ENCODE measurements at places on chromosomes 1 and 21.

- DNase-seq: no peak
Observed at GRCh38 chr1:160844447-160845232, 18.0 kb downstream of the CD244 start.

GRCh38 chr21:25905126-25905525, 170.4 kb downstream of the GABPA start:
- no peak for DNase-seq

GRCh38 chr1:93773049-93773838, 91.6 kb upstream of the BCAR3 start:
- no peak for DNase-seq

GRCh38 chr1:34415140-34415539, 238.4 kb downstream of the C1orf94 start:
- no peak for DNase-seq

DNA sequence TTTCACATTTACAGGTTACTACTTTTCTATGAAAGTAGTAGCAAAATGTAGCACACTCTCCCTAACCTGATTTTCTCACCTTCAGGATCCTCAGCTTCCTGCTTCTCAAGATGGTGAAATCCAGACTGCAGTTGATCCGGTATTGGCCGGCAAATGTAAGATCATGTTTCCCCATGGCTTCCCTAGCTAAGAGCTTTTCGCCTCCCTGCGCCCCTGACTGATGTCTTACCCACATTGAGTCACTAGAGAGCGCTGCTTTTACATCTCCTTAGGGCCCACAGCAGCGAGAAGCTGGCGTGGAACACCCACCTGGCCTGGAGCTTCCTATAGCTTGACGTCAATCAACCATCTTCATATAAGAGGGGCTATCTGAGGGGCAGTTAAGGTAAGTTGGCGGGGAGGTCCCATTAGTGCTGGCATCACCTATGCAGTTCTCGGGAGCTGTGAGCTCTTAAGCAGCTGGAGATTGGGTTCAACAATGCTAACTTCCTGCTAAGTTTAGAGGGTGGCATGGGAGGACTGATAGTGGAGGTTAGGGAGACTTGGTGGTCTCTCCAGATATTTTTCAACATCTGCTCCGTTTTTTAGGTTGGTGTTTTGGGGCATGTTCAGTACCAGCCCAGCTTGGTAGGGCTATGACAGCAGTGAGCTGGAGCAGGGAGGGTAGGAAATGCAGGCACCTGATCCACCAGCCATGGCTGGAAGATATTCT, 5.5 kb downstream of the PTPN7 start:
- no peak for DNase-seq

DNA sequence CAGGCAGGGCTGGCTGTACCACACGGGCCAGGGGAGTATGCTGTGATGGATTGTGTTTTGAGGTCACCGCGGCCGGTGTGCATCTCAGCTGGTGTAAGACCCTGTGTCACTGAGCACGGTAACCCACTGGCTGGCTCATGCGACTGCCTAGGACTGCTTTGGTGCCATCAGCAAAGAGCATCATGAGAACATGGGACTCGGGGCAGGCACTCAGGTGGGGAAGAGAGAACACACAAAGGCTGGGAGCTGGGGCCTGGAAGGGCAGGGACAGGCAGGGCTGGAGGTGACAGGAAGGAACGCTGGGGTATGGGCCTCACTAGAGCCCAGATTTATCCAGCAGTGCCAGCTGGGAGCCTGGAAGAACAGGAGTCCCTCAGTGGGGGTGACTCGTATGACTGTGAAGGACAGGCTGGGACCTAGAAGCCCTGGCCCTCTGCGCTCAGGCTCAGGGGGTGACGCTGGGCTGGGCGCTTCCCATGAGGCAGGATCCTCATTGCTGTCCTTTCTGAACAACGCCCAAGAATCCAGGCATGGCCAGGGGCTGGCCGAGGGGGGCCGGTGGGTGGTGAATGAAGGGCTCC, 210.4 kb upstream of the VAMP3 start:
- DNase-seq: no peak

- DNase-seq: no peak
Observed at GRCh38 chr1:1577367-1578011, 2.8 kb upstream of the SSU72 start.

GRCh38 chr1:56548571-56548970, 30.8 kb downstream of the PLPP3 start:
- DNase-seq: no peak

- no peak for DNase-seq
Observed at GRCh38 chr1:230498704-230499103, 72.6 kb upstream of the PGBD5 start.

- no peak for DNase-seq
Observed at GRCh38 chr1:68221980-68222373, 10.3 kb downstream of the WLS start.

DNA sequence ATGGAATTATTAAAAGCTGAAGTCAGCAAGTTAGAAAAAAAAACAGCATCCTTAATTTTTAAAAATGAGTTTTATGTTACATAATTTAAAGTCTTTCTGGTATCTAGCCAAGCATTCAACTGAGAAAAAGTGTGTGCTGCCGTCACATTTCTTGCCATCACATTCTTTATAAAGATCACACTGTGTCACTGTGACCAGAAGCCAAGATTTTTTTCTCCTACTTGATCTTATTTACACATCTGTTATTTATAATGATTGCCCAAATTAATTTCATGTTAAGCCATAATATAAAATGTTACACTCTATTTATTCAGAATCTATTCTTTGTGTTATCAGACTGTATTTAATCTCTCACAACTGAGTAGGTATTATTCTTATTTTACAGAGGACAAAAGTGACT, 1603.7 kb downstream of the PLA2G4A start:
- DNase-seq: no peak

GRCh38 chr1:24606621-24607020, 36.5 kb upstream of the SRRM1 start:
- DNase-seq: no peak

- no peak for DNase-seq
Observed at GRCh38 chr1:228148196-228148861, 1.4 kb upstream of the GJC2 start.

DNA sequence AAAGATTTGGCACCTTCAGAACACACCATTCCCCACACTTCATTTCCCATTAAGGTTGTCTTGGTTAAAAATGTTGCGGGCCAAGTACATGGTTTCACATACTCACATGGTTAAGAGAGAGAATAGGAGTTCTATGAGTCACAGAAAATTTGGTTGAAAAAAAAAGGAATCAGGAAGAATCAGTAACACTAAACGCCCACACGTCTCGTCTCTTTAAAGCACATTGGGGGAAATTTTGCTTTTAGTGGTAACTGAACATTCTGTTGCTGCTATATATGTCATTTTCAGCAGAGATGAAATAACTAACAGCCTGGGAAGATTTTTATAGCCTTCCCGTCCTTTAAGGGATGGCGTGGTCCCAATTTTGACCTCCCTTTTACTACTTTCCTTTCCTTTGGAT, 132.9 kb upstream of the ERG start:
- no peak for DNase-seq

- no peak for DNase-seq
Observed at GRCh38 chr1:233393926-233394680, 66.6 kb downstream of the MAP3K21 start.

DNA sequence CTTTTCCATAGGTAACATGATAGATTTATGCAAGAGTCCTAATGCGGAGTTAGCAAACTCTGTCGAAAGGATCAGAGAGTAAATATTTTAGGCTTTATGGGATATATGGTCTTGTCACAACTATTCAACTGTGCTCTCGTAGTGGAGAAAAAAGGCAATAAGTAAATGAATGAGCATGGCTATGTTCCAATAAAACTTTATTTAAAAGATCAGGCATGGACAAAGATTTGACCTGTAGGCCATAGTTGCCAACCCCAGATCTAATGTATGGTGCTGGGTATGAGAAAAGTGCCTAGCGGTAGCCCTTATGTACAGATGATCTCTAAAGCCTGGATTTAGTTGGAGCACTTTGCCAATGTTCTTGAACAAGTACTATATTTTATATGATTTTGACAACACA, 498.8 kb upstream of the C1orf87 start:
- no peak for DNase-seq

- DNase-seq: no peak
Observed at GRCh38 chr1:207054491-207054890, 1.4 kb downstream of the PFKFB2 start.

DNA sequence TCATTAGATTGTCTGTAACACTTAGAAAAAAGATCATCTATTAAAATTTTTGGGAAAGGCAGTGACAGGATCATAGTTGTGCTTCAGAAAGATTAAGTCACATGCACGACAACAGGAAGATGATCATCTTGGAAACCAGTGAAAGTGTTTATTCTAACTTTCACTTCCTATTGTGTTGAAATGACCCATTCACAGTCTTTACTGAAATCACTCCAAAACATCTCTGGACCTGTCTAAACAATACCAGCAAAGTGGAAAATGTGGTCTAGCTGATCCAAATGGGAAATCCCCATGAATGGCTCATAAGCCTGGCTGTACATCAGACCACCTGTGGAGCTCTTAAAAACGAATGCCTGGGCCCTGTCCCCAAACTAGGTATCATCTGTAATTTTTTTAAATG, 111.1 kb upstream of the ETV3 start:
- no peak for DNase-seq

GRCh38 chr1:165364568-165365133, 8.1 kb upstream of the LMX1A start:
- DNase-seq: no peak

DNA sequence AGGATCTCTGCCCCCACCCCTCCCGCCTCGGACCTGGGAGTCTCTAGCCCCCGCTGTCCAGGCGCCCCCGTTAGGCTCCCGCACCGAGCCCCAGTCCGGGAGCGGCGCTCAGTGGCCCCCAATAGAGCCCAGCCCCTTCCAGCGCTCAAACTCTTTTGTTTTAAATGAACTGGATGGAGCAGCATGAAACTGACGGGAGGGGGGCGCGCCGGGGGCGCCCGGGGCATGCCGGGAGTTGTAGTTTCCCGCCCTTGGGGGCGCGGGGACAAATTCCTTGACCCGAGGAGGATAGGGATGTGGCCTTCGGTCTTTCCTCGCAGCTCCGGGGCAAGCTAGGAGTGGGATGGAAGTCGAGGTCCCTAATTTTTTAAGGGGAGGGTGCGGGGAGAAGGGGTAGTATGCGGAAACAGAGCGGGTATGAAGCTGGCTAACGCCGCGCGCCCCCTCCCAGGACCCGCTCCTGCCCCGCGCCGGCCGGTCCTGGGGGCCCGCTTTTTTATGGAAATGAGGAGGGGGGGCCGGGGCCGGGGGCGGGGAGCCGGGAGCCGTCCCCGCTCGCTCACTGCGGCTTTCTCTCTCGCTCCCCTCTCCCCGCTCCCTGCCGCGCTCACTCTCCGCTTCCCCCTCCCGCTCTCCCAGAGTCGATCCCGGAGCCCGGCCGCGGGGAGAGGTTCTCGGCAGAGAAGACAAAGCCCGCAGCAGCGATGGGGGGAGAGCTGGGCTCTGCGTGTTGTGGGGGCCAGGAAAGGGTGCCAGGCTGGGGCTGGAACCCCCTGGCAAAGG, at the start of gene MEX3A:
Gene MEX3A (minus strand): TSS at position 157 of the 783 bp plus-strand sequence. CDS start 467 bp downstream, outside the sequence.
- DNase-seq: no peak

- no peak for DNase-seq
Observed at GRCh38 chr1:208767816-208768215, 523.6 kb upstream of the PLXNA2 start.

DNA sequence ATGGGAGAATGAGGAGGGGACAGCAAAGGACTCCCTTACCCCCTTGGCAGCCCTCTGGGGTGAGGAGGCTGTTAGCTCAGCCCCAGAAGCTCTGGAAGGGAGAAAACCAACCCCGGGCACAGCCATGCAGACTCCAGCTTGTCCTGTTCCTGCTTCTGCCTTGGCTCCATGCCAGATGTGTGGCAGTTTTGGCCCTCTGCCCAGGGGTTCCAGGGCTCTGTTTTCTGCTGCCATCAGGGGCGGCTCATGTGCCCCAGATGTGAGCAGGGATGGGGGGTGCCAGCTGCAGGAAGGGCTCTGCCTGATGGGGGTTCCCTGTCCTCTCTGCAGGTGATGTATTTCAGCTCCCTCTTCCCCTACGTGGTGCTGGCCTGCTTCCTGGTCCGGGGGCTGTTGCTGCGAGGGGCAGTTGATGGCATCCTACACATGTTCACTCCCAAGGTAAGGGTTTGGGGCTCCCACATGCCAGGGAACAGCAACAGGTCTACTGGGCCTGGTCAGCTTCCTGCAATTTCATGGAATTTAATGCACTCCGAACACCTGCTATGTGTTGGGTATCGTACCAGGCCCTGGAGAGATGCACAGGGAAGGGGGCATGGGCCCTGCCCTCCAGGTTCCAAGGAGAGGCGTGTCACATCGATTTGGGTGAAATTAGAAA, 26.1 kb downstream of the SLC6A17 start:
- DNase-seq: no peak

DNA sequence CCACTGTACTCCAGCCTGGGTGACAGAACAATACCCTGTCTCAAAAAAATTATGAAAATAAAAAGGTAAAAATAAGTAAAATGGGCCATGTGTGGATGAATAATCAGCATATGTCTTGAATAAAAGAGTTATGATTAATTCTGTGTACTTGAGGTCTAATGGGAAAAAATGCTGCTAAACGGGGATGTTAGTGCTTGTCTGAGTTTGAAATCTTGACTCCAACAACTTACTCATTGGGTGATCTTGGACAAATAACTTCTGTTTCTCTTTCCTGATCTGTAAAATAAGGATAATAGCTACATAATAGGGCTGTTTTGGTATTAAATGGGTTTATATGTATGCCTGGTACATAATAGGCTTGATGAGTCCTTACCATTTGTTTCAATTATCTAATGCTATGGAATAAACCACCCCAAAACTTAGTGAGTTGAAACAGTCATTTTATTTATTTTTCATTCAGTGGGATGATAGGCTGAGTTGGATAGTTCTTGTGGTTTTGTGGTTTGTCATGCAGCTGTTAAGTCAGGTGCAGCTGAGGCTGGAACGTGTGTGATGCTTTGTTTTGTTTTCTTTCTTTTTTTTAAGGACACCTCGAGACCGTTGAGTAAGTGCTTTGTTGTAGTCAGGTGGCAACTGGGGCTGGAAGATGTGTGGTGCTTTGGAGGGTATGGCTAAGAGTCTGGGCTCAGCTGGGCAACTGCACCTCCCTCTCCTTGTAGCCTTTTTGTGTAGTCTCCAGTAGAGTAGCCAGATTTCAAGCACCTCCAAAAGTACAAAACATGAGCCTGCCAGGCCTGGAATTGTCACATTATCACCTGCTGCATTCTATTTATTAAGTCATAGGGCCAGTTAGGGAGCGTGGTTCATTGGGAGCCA, 4.9 kb downstream of the MDM4 start:
- DNase-seq: no peak

DNA sequence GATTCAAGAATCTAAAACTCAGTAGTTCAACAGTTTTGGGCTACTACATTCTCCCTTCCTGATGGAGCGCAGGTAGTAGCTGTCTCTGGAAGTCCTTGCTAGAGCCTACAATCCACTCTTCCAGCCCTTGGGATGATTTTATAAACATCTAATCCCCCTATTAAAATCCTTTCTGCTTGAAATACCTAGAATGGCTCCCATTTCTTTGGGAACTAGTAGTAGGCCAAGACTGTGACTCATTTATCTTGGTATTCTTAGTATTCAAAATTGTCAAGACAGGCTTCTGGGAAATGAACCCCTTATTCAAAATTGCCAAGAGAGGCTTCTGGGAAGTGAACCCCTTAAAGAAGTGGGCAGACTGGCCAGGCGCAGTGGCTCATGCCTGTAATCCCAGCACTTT, 142.5 kb upstream of the FGGY start:
- DNase-seq: no peak

Measured in SW 1271 (cell line).